Nephron progenitor cell (in vitro differentiated cells): ENCODE measurements at places on chromosomes 1 and 21.

DNA sequence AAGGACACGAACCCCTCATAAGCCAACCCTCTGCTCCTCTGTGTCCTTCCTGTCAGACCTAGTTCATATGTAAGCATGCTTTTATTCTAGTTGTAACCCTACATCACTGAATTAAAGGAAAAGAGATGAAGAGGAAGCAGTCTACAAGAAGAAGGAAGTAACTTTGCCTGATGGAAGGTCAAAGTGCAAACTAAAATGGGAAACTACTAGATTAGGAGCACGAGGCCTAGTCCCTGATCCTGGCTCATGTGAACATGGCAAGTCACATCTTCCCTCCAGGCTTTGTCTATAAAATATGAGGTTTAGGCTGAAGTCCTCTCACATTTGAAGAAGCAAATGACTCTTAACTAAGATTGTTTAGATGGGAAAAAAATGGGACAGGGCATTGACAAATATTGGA is 13.2 kb downstream of the ZMYND12 start:
- DNase-seq: no peak

DNA sequence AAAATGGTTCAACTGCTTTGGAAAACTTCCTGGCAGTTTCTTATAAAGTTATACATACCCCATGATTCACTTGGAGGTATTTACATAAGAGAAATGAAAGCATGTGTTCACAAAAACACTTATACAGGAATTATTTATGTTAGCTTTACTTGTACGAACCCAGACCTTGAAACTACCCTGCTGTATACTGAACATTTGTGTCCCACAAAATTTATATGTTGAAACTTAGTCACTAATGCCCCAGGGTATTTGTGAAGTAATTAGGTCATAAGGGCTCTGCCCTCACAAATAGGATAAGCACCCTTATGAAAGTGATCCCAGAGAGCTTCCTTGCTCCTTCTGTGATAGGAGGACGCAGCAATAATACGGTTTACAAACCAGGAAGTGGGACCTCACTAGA is 42.7 kb upstream of the B3GALT2 start:
- DNase-seq: no peak

DNA sequence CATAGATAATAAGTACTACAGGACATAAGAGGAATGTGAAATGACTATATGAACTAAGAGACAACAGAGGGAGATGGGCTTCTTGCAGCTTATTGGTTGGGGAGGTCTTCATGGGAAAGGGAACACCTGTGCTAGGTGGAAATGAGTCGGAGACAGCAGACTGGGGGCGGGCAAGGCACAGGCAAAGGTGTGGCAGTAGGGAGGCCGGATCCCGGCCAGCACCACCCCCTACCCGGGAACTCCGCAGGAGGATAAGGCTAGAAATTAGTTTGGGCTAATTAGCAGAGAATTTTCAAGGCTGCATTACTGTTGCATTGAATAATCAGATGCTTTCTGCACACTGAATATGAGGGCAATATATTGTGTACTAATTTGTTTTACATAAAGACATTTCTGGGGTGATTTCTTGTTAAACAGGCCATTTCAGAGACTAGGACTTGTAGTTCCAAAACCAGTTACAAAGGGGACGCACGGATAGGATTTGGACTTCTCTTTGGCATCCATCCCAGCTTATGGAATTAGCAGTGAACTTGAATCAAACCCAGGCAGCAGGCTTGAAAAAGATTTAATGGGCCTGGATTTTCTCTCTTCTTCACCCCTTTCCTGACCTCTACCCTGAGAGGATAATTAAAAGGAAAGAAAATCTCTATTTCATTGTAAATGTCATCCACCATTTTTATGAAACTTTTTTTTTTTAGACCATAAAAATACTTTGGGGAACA is 2.2 kb upstream of the HUNK start:
- no peak for DNase-seq

- no peak for DNase-seq
Measured at GRCh38 chr1:205190845-205191577, 20.5 kb downstream of the DSTYK start.
